HFFc6 (cell line): ENCODE measurements at places on chromosomes 13 and 19.

DNA sequence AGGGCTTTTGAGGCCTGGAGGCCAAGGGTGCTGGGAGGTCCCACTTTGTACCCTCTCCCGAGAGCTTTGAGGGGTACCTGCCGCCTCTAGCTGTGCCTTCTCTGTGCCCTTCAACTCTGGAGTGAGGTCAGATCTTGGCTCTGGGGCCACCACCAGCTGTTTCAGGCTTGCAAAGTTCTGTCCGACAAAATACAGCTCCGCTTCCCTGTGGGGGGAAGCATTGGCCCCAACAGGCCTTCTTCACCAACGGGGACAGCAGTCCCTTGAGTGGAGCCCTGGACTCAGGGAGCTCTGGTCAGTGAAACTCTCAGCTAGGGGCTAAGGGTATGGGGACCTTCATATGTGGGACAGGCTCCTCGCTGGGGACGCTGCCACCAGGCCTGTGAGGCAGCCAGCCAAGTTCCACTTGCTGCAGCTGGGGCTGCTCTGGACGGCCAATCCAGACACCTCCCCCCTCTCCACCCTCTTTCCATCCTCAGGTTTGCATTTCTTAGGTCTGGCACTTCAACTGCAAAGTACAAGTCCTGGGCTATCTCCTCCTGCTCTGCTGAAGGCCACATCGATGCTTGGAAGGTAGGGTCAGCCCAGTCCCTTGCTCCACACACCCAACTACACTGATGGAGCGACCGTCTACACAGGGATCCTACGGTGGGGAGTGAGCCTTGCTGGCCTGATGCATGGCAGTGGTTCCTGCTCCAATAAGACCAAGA, 46.8 kb downstream of the C13orf46 start:
- no peak for DNase-seq

DNA sequence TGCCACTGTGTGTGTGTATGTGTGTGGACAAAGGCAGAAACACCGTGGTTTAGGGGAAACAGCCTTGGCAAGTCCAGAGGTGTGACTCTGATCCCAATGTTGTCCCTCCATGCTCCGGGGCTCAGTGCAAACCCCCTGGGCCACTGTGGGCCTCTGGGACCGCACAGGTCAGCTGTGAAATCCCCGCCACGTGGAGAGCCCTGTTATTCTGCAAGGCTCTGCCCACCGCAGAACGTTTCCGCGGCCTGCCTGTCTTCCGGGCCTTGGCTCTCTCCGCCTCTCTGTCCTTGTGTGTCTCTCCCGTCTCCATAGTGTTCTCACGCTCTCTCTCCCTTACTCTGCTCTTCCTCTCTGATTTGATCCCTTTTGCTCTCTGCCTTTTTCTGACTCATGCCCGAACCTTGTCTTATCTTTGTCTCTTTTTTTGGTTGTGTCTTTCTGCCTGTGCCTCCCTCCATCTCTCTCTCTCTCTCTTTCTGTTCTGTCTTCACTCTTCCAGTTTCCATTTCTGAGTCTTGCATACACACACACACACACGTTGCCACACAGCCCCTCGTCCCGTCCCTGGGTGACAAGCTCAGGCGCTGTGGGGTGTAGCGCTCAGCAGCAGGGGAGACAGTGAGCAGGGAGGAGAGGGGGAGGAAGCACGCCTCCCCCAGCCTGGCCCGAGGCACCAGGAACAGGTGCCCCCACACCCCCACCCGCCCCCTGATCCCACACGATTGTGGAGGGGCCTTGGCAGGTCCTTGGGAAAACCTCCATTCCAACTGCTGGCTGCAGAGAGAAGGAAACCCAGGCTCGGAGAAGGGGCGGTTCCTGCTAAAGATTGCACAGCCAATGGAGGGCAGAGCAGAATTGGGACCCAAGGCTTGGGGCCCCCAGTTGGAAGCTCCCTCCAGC, 3.0 kb downstream of the TTYH1 start:
- peak; percentile 24 for DNase-seq

DNA sequence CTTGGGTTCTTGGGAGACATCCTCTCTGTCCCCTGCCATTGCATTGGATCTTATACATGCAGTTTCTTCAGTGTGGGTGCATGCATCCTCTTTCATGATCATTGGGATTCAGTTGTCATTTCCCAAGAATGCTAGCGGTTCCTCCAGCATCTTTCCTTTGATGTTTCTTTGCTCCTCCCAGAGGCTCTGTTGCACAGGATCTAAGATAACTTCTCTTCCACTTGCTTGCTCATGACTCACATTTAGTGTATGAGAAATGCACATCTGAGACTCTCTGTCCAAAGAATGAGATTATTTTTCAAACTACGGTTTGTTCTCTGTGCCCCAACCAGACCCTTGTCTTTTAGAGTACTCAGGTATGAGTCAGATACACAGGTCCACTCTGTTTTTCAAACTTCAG, 197.1 kb downstream of the NDFIP2 start:
- peak; percentile 42 for DNase-seq

DNA sequence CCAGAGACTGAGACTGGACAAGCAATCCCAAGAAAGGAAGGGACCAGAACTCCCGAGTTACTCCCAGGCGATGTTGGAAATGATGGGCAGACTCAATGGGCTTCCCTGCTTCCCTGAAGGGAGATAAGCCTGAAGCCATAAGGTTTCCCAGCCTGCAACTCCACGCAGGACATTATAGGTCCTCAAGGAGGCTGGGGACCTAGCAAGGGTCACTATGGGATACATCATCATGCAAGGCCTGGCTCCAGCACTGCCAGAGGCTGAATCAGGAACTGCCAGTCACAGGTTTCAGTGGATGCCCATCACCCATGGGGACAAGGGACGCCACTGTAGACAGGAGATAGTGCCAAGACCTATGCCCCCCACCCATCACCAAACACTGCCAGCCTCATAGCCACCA, 338.7 kb downstream of the IRS2 start:
- no peak for DNase-seq

DNA sequence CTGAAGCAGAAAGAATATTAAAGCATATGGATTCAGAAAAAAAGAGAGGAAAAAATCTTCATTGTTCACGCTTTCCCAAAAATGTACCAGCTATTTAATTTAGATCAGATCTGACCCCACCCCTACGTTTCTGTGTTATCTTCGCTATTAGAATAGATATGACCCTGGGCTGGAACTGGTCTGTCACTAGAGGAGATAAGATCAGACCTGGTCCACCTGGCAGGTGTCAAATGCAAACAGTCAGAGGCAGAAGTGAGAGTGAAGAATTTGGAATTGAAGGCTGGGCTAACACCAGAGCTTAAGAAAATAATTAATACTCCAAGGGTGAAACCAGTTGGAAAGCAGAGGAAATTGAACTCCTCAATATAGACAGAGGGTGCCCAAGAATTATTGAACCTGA, 30.0 kb upstream of the MBNL2 start:
- DNase-seq = no peak

GRCh38 chr13:105213512-105213911, 1322.0 kb downstream of the EFNB2 start:
- no peak for DNase-seq

DNA sequence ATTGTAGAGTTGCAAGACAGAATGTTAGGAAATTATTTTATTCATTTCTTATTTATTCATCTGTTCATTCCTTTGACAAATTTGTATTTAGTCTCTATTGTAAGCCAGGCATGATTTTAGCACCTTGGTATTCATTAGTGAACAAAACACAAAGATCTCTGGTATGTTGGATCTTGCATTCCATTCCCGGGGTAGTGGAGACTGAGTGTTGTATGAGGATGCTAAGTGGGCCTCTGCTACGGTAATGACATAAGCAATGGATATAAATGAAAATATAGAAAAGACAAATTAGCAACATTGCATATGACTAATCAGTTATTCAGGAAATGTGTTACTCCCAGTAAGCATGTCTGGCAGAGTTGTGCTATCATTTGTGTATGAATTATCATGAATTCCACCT, 449.3 kb downstream of the PCDH17 start:
- DNase-seq = no peak

GRCh38 chr13:52003541-52003940, 7.7 kb downstream of the ATP7B start:
- no peak for DNase-seq

DNA sequence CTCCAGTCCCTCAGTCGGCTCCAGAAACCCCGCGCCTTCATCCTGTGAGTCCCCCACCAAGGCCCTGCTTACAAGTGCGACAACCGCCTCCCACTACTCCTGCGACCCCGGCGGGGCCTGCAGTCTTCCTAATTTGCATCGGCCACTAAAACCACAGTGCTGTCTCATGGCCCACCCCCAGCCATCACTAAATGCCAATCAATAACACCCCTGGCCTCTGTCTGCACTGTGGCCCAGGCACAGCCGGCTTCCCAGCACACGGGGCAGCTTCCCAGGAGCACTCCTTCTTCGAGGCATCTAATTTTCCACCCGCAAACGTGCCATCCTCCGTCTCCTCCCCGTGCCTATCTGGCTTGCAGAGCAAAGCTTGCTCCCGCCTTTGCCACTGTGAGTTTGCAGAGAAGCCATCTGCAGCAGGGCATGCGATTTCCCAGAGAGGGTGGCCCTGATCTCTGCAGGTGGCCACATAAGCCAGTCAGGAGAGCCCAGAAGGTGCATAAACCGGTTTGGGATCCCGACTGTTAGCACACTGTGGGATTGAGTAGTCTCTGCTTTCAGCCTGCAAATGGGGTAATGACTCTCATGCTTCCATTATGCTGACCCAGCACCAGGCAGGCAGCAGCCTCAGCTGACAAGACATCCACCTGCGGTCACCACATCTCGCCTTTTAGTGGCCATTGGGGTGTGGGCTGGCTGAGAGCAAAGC, 34.0 kb upstream of the USE1 start:
- no peak for DNase-seq

- DNase-seq = no peak
Measured at GRCh38 chr13:23541221-23541824, 28.9 kb upstream of the TNFRSF19 start.

DNA sequence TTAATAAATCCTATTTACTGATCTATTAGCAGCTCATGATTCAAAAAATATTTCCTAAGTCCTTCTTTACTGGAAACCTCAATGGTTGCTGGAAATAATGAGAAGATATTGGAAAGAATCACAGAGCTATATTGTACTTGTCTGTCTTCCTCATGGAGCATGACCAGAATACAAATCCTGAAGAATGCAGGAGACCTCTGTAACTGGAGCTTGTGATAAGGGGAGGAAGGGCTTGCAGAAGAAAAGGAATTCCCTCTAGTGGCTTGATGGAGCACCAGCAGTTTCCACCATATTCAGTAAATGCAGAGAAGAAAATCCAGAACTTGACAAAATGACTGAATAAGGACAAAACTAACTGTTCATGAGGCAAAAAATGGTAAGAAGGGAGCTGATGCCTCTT, 1333.1 kb downstream of the EFNB2 start:
- no peak for DNase-seq

DNA sequence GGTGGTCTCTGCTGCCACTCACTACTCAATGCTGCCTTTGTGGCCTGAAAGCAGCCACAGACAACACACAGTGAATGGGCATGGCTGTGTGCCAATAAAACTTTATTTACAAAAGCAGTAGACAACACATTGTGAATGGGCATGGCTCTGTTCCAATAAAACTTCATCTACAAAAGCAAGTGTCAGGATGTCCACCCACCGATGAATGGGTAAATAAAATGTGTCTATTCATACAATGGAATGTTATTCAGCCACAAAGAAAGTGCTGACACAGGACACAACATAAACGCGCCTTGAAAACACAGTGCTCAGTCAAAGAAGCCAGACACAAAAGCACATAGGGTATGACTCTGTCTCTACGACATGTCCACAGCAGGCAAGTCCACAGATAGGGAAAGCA, 20.1 kb downstream of the ZSCAN5A start:
- no peak for DNase-seq

DNA sequence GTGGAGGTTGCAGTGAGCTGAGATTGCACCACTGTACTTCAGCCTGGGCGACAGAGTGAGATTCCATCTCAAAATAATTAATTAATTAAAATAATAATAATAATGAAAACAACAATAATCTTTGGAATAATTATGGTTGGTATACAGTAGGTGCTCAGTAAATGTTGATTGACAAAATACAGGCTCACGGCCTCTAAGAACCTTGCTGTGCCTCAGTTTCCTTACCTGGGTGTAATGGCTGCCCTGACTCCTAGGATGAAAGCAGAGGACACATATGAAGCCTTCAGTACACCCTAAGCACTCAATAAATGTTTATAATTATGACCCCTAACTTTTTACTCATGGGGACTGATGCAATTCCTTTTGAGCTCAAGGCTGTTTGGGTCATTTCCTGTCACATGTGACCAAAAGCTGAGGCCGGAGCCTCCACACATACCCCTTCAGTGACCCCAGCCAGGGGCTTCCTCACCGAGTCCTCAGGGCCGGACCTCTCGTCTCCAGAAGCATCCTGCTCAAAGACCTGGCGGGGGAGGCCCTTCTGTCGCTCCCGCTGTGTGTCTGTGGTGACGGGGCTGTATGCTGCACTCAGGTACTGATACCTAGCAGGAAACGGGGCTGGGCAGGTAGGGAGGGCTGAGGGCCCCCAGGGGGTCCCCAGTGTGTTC, 10.5 kb downstream of the DOCK6 start:
- DNase-seq = no peak

- DNase-seq = no peak
Measured at GRCh38 chr19:16296713-16297112, 27.9 kb upstream of the KLF2 start.

DNA sequence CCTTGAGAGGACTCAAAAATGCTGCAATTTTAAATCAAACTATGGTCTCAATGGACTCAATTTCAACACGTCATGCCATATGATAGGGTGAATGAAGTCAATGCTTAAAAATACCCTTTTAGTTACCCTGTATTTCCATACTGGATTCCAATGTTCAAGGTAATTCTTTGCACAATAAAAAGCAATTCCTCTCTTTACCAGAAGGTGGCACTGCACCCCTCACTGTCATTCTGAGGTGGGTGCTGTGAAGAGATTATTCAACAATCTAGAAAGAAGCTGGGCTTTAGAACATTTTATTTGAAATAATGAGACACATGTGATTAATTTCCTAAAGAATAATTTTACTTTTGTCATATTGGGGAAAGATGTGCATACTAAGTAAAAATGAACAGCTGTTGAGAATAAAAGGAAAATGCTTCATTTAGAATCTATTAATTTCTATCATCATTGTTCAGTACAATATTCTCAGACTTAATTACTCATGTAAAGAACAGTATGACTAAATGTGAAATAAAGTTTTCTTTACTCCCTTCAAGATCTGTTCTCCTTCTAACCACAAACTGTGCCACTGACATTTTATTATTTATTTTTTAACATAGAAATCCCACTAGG, 789.1 kb downstream of the GPC5 start:
- peak; percentile 3 for DNase-seq

DNA sequence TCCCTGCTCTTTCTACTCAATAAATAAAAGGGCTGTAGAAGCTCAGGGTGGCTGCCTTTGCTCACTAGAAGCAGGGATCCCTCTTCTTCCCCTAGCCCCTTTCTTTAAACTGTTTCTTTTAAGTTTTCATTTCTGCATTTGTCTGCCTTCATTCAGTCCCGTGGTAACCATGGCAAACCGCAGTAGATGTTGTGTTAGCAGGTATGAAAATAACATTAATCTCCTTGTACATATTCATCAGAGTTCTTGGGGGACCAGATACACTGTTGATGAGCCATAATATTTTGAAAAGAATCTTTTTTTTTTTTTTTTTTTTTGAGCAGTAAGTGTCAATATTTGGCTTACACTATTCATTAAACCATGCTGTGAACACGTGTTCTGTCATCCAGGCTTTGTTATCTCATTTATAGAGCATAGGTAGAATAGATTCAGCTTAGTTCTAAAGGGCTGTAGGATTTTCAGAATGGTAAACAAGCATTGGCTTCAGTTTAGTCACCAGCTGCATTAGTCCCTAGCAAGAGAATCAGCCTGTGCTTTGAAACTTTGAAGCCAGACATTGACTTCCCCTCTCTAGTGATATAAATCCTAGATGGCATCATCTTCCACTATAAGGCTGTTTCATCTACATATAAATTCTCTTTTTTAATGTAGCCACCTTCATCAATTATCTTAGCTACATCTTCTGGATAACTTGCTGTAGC, 59.4 kb upstream of the SPRY2 start:
- no peak for DNase-seq
